ENCODE measurements at places on chromosomes 4 and X.

DNA sequence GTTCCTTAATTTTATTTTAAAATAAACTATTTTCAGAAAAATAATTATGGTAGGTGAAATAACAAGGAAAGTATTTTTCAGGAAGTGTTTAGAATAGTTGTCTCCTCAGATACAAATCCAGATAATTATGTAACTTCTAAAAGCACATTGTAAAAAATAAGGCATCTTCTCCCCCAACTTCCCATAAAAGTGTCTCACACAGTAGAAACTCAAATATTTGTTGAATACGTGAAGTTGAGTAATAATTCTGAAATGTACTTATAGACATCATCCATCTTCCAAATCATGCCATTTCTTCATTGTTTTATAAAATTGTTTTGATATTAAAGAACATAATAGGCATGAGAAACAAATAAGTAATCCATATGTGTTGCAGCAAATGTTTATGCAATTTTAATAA is 18.0 kb downstream of the SHISA3 start:
- DNase-seq: no peak

DNA sequence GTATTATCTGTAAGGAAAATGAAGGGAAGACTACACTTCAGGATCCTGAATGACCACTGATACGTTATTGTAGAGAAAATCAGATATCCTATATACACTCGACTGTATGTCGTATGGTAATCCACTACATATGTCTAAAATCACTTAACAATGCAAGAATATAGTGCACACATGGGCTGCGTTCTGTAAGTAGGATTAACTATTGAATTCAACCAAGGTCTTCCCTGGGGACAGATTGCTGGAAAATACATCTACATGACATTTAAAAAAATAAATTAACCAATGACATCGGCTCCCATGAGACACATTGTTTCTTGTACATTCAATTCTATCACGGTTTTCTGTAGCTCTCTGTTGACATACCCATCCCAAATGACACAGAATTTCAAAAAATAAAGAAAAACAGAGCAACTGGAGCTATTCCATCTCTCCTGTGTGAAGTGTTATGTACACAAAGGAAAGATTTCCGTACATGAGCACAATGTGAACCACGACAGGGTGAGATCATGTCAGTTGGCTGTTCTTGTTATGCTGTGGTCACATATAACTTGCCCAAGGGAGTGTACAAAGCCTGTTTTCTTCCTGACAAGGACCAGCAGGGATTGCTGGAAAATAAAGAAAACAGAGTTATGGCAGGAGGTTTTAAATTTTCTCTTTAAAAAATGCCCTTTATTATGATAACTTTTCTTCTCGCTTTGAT is 6.1 kb downstream of the ENOX2 start:
- DNase-seq: no peak

- no peak for DNase-seq
Observed at GRCh38 chr4:127685292-127685691, 44.9 kb upstream of the SLC25A31 start.

DNA sequence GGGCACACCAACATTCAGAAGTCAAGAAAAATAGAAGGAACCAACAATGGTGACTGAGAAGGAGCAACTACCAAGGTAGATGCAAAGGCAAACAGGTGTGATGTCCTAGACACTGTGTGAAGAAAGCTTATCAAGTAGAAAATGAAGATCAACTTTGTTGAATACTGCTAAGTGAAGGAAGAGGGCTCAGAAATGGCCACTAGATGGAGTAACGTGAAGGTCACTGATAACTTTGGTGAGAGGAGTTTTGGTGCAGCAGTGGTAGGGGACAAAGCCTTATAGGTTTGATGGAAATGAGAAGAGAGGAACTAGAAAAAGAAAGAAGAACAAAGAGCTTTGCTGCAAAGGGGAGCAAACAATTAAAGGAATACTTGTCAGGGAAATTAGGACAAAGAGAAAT is 23.5 kb downstream of the OTC start:
- peak; percentile 31 for DNase-seq

DNA sequence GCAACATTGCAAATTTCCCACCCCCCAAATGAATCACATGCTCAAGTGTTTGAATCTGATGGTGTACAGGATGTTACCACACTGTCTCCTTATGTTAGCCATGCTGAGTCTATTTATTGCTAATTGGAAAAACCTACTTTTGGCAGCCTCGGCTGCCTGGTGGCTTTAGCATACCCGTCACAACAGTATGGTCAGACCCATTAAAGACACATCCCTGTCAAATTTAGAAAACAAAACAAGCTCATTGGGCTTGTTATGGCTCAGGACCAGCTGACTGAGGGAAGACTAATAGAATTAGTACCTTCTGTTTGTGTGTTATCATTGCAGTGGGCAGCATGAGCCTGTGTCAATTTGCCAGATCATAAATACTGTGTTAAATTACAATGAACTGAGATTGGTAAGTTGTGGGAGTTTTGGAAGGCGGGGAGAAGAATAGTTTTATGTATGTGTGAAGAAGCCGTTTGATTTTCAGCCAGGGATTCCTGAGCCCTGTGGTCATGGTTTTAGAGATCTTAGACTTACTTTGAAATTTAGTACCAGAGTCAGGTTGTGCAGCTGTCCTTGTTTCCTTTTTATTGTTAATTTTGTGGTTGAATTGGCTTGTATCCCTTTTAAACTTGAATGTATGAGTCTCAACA is 66.8 kb downstream of the POLA1 start:
- DNase-seq: no peak

- no peak for DNase-seq
Observed at GRCh38 chr4:109764789-109765402, 35.0 kb upstream of the PLA2G12A start.

GRCh38 chrX:102515975-102516941 is at the start of gene TMSB15A:
Gene TMSB15A (minus strand): TSS chrX:102516739.
- peak; percentile 87 for DNase-seq

DNA sequence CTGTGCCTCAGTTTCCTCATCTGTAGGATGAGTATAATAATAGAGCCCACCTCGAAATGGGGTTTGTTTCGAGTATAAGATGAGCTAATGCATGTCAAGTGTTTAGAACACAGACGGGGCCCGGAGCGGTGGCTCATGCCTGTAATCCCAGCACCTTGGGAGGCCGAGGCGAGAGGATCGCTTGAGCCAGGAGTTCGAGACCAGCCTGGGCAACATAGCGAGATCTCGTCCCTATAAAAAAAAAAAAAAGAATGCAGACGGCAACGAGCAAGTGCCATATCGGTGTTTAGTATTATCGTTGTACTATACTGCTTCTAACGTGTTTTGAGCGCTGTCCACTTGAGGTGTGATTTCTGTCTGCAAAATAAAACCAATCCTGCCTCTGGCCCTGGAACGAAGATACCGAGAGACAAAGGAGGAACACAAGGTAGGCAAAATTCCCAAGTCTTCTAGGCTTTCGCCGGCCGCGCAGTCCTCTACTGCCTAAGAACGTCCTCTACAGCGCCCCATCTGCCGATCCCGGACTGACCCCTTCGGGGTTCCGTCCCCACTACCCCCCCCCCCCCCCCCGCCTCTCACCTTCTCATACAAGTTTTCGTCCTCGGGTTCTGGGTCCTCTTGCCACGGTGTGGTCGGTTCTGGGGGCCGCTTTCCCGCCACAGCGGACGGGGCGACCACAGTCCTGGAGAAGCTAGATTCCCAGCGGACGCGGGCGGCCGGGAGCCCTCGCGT is 442 bp downstream of the NDUFB11 start:
- DNase-seq: peak; percentile 86

DNA sequence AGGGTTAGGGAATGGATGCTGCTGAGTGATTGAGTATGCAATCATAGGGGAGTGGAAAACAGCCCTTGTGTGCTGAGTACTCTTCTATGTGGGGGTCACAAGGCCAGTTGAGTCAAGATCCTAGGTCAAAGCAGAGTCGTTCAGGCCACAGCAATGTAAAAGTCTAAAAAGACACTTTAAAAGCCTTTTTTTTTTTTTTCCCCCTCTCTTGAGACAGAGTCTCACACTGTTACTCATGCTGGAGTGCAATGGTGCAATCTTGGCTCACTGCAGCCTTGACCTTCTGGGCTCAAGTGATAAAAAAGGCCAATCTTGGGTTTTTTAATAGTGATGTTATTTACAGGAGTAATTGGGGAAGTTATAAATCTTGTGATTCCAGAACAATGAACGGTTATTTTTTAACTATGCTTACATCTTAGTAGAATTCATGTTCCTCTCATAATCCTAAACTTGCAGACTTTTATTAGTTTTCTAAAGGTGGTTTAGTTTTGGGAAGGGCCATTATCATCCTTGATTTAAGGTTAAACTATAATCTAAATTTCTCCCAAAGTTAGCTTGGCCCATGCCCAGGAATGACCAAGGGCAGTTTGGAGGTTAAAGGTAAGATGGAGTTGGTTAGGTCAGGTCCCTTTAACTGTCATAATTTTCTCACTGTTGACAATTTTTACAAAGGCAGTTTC is 82.2 kb upstream of the BMP2K start:
- no peak for DNase-seq

DNA sequence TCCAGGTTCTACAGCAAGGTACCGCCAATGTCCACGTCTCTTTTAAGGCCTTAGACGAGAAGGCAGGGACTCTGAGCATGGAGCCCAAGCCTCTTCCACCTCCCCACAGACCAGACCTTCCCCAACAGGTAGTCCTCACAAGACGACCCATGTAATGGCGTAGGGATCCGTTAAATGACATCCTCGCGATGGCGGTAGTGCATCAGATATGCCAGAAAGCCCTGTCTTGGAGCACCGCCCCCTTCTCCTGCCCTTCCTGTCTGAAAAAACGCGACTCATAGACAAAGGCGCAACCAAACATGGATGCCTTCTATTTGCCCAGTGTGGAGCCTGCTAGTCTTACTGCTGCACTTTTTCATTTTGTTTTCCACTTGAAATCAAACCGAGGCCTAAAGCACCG is 185.4 kb downstream of the OR13H1 start:
- DNase-seq: peak; percentile 34

- DNase-seq: no peak
Observed at GRCh38 chrX:19176901-19177630, 54.8 kb upstream of the ADGRG2 start.

GRCh38 chr4:41213625-41214135 is 662 bp downstream of the APBB2 start:
- no peak for DNase-seq

GRCh38 chrX:53196678-53197077 is 28.3 kb downstream of the KDM5C start:
- DNase-seq: no peak

GRCh38 chrX:53184836-53185235 is 40.2 kb downstream of the KDM5C start:
- no peak for DNase-seq

- no peak for DNase-seq
Observed at GRCh38 chrX:48498374-48498809, 10.4 kb upstream of the PORCN start.

- no peak for DNase-seq
Observed at GRCh38 chr4:22573641-22574040, 57.8 kb upstream of the ADGRA3 start.

GRCh38 chrX:118528071-118528737 is 32.6 kb downstream of the DOCK11 start:
- DNase-seq: no peak

DNA sequence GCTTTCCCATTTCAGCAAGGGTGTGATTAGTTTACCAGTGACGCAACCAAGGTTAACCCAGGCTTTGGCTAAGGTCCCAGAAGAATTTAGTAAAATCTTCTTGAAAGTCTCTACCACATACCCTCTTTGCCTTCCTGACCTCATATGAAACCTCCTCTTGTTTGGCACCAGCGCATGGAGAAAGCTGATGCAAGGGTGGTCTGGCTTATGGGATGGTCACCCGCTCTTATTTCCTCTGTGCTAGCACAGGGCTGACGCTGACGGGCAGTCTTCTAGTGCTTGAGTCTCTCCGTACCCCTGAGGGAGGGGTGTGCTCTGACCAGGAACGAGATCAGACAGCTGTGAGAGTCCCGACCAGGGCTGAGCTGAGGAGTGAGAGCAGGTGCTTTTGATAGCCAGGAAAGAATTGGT is 137.6 kb downstream of the TENM3 start:
- DNase-seq: no peak

- peak; percentile 5 for DNase-seq
Observed at GRCh38 chr4:637536-638280, 12.3 kb downstream of the PDE6B start.

DNA sequence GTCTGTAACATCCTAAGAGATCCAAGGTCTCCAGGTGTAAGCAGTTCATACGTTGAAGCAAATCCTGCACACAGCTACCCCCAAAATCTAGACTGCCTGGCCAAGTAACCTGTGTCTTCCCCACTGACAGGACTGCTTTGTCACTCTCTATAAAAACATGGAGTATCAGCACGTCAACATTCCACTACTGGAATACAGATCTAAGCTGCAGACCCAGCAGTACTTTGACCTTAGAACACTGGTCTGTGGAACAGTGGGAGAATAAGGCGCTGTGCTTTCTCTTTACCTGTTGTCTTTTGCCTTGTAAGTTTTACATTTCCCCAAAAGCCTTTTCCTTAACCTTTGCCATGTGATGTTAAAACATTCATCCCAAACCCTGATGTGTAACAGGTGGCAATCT is 137.4 kb downstream of the JADE1 start:
- no peak for DNase-seq

DNA sequence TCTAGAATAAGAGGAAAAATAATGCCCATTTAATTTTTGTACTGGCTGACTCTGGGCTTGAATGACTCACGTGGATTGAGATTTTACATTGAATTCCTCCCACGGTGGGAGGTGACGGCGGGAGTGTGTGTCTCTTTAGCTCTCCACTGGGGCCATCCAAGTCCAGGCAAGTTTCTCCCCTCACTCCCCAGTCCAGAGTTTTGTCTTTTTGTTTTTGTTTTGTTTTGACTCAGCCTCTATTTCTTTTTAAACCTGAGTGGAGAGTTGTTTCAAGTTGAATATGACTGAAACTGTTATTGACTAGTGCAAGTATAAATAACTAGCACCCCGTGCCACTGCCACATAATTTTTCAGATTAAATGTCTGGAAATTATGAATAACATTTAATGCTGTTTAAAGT is 13.6 kb downstream of the CHST7 start:
- no peak for DNase-seq

DNA sequence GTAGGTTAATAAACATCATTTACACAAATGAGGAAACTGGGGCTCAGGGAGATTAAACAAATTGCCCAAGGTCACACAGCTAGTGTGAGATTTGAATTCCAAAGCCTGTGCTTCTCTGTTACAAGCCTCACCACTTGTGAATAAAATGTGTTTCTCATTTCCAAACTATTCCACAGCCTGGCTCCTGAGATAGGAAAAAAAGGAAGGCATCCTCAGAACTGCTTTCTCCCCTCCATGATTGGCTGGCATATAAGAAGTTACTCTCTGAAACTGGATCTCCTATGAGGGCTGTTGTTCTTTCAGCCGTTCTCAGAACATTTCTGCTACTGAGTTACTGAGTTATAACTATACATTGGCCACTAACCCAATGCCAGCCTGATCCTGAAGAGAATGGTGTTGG is 237.9 kb downstream of the MAML3 start:
- no peak for DNase-seq

- DNase-seq: no peak
Observed at GRCh38 chr4:123480706-123481418, 84.3 kb downstream of the SPRY1 start.

DNA sequence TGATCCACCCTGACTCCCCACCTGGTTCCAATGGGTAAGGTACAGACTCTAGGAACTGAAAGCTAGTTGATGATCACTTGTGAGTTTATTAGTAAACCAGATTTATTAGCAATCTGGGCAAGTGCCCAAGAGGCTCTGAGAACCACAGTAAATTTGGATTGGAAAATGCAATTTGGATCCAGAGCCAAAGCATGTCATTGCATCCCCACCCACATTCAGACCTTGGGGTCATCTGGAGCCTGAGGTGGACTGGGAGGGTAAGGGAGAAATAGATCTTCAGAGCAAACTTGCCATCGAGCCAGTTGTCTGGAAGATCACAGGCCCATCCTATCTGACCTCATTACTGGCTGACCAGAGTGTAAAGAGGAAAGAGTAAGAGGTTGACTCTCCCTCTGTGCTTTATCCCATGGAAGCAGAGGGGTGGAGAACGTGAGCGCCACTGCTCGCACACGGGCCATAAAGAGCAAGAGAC is 78.7 kb upstream of the RASGEF1B start:
- DNase-seq: no peak
